ENCODE measurements at places on chromosomes 4 and X.
A peak's percentile ranks its signal among the peaks of the same experiment; 100 is the strongest.

DNA sequence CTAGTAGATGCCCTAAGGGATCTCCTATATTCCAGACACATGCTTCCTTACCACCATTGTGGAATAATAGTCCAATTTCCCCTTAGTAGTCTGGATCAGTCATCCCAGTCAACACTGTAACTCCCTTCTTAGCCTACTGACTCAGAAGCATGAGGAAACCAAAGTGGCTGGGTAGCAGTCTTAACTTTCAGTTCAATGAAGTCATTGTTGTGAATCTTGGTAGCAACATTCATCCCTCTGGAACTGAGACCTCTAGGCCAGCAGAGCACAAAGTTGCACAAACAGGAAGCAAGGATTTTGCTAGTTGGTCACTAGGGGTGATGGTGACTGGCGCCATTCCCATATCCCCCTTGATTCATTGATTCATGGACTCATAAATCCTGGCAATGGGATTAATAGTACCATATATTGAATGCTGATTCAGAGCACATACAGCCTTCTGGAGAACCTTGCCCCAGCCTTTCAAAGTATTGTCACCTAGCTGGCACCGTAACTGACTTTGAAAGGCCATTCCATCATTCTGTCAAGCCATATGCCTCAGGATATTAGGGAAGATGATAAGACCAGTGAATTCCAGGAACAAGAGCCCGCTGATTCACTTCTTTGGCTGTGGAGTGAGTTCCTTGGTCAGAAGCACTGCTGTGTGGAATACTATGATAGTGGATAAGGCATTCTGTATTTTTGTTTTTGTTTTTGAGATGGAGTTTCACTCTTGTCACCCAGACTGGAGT is 19.7 kb upstream of the GPAT3 start:
- DNase-seq = peak; percentile 90

DNA sequence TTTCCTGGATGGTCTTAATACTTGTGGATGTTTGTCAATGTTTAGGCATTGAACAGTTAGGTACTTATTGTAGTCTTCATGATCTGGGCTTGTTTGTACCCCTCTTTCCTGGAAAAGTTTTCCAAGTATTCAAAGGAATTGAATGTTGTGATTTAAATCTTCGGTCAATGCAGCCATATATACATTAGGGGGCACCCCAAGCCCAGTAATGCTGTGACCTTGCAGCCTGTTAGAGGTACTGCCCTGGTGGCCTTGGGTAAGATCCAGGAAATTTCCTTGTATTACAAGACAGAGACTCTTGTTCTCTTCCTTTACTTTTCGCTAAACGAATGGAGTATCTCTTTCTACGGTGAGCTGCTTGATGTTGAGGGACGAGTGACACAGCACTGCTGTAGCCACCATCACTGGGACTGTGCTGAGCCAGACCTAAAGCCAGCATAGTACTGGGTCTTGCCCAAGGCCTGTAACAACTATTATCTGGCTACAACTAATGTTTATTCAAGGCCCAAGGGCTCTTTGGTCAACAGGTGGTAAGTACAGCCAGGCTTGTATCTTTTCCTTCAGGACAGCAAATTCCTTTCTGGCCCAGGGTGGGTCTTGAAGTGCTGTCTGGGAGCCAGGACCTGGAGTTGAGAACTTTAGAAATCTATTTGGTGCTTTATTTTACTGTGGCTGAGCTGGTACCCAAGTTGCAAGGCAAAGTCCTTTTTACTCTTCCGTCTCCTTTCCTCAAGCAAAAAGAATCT is 118.3 kb upstream of the ATOH1 start:
- no peak for DNase-seq

DNA sequence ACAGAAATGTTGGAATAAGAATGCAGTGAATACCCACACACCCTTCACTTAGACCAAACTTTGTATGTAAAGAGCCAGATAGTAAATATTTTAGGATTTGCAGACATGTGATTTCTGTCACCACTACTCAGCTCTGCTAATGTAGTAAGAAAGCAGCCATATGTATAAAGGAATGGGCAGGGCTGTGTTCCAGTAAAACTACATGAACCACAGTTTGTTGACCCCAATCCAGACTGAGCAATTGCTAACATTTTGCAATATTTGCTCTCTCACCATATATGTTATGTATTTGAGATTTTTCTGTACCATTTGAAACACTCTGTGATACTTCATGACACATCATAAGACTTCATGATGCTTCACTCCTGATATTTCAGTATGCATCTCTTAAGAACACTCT is 32.0 kb upstream of the TBC1D1 start:
- no peak for DNase-seq

- no peak for DNase-seq
Observed at GRCh38 chrX:42127563-42127962, 204.2 kb upstream of the CASK start.

- no peak for DNase-seq
Observed at GRCh38 chr4:107709916-107710315, 10.1 kb downstream of the PAPSS1 start.

GRCh38 chr4:95732061-95732460 is 107.8 kb upstream of the PDHA2 start:
- peak; percentile 50 for DNase-seq

DNA sequence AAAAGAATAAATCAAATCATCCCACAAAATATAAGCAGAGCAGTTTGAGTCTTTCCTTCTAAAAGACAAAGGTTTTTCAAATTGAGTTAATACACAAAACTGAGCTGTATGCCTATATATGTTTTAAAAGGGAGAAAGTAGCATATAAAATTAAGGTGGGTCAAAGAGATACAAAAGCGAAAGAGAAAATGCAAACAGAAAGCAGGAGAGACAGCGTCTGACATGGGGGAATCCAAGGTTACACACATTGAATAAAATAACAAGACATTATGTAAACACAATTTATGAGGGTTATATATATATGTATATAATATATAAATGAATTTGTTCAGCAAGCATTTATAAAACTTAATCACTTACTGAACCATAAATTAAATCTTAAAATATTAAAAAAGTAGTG is 276.1 kb upstream of the LCORL start:
- no peak for DNase-seq

- DNase-seq = no peak
Observed at GRCh38 chr4:186534056-186534455, 21.3 kb downstream of the MTNR1A start.

- DNase-seq = no peak
Observed at GRCh38 chr4:85151786-85152185, 185.3 kb upstream of the WDFY3 start.

DNA sequence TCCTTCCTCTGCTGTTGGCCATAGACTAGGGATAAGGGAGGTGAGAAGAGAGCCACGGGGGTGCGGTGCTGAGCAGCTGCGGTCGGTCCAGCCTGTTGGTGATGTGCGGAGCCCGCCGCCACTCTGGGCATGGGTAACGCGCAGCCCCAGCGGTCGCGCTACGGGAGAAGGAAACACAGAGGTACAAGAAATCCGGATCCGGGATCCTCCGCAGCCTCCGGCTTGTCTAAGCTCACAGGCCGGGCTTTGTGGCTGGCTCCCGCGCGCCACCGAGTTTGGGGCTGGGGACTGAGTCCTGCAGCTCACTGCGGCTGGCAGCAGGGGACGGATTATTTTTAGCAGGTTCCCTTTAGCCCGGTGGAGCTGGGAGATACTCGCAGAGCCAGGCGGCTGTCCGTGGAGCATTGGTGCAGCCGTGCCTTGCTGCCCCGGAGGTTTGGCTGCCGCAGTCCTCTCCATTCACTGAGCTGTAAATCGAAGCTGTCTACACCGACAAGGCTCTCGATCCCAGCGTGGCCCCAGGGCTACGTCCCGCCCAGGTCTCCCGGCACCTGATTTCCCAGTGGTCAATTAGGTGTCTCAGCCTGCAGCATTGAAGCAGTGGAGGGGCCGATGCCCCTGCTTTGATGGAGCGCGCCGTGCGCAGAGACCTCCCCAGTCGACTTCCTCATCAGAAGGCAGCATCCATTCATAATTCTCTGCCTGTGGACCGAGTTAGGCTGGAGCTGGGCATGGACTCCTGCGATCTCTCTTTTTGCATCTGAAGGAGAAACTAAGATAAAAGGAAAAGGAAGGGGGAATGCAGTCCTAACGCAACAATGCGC is 81.9 kb upstream of the SCML1 start:
- DNase-seq = no peak

- peak; percentile 54 for DNase-seq
Observed at GRCh38 chrX:30039768-30040167, 175.6 kb upstream of the MAGEB2 start.

GRCh38 chr4:102420563-102421398 is 75.5 kb upstream of the SLC39A8 start:
- no peak for DNase-seq

- DNase-seq = no peak
Observed at GRCh38 chr4:14620567-14621141, 381.6 kb upstream of the CPEB2 start.

DNA sequence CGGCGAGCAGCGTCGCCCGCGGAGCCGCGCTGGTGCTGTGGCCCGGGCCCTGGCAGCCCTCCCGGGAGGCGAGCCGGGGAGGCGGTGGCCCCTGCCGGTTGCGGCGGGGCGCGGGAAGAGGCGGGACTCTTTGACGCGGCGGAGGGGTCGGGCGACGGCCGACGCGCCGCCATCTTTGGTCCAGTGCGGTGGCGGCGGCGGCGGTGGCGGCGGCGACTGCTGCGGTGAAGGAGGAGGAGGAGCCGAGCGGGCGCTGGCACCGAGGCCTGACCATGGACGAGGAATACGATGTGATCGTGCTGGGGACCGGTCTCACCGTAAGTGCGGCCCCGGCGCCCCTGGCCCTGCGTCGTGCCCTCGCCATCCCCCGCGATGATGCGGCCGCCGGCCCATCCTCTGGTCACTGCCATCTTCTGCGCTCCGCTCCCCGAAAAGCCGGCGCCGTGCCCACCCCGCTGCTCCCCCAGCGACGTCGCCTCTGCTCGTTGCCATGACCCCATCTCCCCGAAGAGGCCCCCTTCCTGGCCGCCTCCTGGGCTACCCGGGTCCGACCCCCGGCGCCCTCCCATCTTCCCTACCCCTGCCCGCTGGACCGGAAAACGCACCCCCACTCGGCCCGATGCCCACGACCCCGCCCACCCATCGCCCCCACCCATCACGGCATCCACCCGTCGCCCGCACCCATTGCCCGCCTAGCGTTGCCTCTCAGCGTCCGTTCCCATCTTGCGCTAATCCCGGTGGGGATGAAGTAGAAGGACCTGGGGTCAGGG is at the start of gene GDI1:
TSS of gene GDI1 (plus strand) at position 172 of the 770 bp plus-strand sequence. CDS start at position 273, 101 bp downstream.
- DNase-seq = peak; percentile 22

GRCh38 chr4:3781193-3781886 is 15.2 kb downstream of the ADRA2C start:
- no peak for DNase-seq

DNA sequence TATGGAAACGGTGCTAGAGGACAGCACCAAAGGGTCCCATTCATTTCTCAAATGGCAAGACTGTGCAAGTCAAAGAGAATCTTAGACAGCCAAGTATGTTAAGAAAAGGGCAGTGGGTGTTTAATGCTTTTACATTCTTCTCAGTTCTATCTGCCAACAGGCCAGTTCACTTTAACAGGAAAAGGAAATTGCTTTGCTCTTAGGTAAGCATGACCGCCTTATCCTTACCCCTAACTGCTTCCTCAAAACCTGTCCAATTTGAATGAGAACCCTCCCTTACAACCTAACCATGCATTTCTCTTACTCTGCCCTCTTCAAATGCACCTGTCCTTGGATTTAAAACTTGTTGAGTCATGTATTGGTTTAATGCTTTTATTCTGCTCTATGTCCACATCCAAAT is 44.5 kb upstream of the BLTP1 start:
- DNase-seq = no peak

DNA sequence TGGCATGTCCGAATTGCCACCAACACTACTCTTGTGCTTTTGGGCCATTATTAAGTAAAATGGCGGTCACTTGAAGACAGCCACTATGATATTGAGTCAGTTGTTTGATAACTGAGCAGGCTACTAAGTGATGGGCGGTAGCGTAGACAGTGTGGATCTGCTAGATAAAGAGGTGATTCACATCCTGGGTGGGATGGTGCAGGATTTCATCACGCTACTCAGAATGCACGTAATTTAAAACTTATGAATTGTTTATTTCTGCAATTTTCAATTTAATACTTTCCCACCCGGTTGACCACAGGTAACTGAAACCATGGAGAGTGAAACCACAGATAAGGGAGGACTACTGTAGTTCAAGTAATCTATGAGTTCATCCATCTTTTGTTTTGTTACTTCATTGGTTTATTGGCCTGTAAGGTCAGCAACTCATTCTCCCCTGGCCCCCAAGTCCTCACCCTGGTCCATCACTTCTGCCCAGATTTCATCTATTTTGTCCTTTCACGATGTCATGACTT is 2.9 kb downstream of the ARAF start:
- peak; percentile 73 for DNase-seq

DNA sequence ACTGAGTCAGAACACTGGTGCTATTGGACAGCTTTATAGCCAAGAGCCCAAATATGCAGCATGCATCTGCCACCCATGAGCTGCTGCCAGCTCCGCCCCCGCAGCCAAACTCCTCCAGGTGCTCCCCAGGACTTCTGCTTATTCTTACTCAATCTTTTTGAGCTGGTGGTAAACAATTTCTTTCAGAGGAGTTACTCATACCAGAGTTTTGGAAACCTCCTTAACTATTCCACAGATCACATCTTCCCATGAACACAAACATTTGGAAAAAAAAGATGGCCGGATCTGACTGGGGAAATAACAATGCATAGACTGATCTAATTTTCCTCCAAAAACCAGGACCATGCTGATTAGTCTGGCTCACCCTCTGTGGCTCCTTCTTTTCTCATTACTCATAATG is 399.9 kb downstream of the GPM6A start:
- DNase-seq = no peak

DNA sequence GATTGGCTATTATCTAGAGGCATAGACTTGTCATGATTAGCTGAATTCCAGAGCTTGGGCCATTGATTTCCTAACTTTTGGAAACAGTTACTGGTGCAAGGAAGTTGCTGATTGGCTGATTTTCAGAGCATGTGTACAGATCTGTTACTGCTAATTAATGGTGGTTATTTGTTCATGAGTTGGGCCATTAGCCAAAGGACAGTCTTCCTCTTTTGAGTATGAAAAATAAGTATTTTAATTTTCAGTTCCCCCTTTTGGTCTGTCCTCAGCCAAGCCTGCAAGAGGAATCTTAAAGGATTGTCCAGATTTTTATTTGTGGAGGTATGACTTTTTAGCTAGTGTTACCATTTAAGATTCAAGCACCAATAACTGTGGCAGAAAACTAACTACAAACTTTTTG is 7.0 kb upstream of the DSPP start:
- DNase-seq = no peak

DNA sequence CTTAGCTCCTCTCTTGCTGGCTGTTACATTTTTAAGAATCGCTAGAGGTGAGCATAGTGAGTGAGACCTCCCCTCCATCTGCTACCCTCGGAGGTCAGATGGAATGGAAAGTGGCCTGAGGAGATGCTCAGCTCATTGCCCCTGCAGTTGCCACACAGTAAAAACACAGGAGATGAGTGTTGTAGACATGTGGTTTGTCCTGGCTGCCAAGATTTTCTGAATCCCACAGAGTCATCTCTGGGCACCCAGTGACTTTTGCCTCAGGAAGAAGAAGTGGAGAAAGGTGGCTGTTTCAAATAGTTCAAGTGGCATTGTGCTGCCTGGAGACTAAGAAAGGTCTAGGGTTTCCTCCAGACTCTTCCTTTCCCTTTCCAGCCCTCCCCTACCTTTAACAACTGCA is 271.0 kb downstream of the STK32B start:
- no peak for DNase-seq

Data from NCI-H226 (cell line).